Heart left ventricle (tissue), 16 donors: ENCODE measurements at places on chromosomes 11 and 22. TPM values are rescaled to one million over a fixed set of nuclear protein-coding genes. Genes with fewer than 3 reads are reported as not detected.

Gene C11orf87
- not detected for total RNA-seq

Gene APOA5
- not detected for total RNA-seq

Gene OR5M10
- not detected for total RNA-seq

Gene SLCO2B1
- 15.8 TPM for total RNA-seq

Gene KCNE3
- 2.4 TPM for total RNA-seq

Gene BEST1
- total RNA-seq = 4.4 TPM

Gene TRIM22
- total RNA-seq = 17.0 TPM

Gene CDCA5
- 0.70 TPM for total RNA-seq

Gene SH3BP1
- total RNA-seq = 3.9 TPM

Gene TRIM29
- not detected for total RNA-seq

Gene TMEM132A
- total RNA-seq = 8.0 TPM

Gene POLD3
- total RNA-seq = 6.5 TPM

Gene CECR2
- total RNA-seq = 6.8 TPM

Gene CARD18
- total RNA-seq = not detected

Gene PPME1
- 30.4 TPM for total RNA-seq

Gene KRTAP5-9
- total RNA-seq = not detected

Gene TBX10
- not detected for total RNA-seq

- no peak overlapping the region for H3K4me3 ChIP-seq
- no peaks in the 10 kb centered on the region for H3K36me3 ChIP-seq
- no peaks in the 10 kb centered on the region for H3K27me3 ChIP-seq
- no peak for DNase-seq
- H3K27ac ChIP-seq = no peak overlapping the region
Measured at GRCh38 chr11:126587541-126587940, 232.1 kb downstream of the ST3GAL4 start.

GRCh38 chr11:117395476-117395875 is 67.8 kb downstream of the CEP164 start:
- H3K36me3 ChIP-seq = peaks cover 82% of the 10 kb centered on the region
- no peaks in the 10 kb centered on the region for H3K27me3 ChIP-seq
- DNase-seq = no peak
- H3K4me3 ChIP-seq = no peak overlapping the region
- H3K27ac ChIP-seq = no peak overlapping the region

DNA sequence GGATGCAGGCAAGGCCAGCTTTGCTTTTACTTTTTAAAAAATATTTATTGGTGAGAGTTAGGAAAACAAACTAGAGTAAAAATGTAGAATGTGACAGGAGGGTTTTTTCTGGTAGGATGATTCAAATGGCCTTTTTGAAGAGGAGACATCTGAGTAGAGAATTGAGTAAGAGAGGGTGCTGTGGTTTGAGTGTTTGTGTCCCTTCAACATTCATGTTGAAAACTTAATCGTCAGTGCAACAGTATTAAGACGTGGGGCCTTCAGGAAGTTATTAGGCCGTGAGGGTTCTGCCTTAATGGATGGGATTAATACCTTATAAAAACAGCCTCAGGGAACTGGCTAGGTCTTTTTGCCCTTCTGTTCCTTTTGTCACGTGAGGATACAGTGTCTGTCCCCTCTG is 288.8 kb upstream of the C11orf87 start:
- H3K36me3 ChIP-seq = no peaks in the 10 kb centered on the region
- H3K27ac ChIP-seq = no peak overlapping the region
- DNase-seq = no peak
- no peaks in the 10 kb centered on the region for H3K27me3 ChIP-seq
- H3K4me1 ChIP-seq = no peaks in the 10 kb centered on the region

- H3K36me3 ChIP-seq = no peaks in the 10 kb centered on the region
- no peaks in the 10 kb centered on the region for H3K27me3 ChIP-seq
- H3K4me3 ChIP-seq = no peak overlapping the region
- peaks cover 33% of the 10 kb centered on the region for H3K4me1 ChIP-seq
- no peak overlapping the region for H3K27ac ChIP-seq
Measured at GRCh38 chr11:74318241-74318932, 6.9 kb upstream of the P4HA3 start.

DNA sequence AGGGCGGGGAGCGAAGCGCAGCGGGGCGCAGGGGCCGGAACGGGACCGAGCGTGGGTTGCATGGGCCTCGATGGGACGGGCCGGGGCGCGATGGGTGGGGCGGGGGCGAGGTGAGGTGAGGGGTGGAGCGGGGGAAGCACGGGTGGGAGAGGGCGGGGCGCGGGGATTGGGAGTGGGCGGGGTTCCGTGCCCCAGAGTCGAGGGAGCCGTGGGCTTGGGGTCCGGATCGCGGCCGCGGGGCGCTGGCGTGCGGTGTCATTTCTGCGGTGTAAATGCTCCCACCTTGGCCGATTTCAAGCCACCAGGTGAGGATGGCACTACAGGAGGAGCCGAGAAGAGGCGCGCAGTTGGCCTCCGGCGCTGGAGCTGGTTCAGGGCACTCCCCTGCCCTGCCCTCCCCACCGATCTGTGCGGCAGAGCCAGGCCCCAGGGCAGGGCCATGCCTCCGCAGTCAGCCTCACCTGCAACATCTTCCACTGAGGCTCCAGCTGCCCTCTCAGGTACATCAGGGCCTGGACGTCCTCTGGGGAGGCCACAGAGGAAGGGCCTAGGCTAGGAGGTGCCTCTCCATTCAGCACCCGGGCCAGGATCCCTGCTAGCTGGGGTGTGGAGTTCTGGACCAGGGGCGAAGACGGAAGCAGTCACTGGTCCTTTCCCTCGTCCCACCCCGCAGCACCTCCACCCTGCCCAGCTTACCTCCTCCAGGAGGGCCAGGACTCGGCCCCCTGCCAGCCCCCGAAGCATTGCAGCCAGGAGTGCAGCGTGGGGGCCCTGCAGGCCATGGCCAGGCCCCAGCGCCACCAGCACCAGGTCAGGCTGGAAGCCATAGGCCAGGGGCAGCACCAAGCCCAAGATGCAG is 620 bp upstream of the TUBGCP6 start:
- H3K4me3 ChIP-seq = peak overlapping the region; percentile 79
- DNase-seq = no peak
- H3K27me3 ChIP-seq = no peaks in the 10 kb centered on the region
- H3K27ac ChIP-seq = peak overlapping the region; percentile 89
- H3K4me1 ChIP-seq = peaks cover 66% of the 10 kb centered on the region

GRCh38 chr11:59666969-59667368 is 1.9 kb downstream of the PATL1 start:
- no peak overlapping the region for H3K4me3 ChIP-seq
- peaks cover 17% of the 10 kb centered on the region for H3K4me1 ChIP-seq
- no peak for DNase-seq

DNA sequence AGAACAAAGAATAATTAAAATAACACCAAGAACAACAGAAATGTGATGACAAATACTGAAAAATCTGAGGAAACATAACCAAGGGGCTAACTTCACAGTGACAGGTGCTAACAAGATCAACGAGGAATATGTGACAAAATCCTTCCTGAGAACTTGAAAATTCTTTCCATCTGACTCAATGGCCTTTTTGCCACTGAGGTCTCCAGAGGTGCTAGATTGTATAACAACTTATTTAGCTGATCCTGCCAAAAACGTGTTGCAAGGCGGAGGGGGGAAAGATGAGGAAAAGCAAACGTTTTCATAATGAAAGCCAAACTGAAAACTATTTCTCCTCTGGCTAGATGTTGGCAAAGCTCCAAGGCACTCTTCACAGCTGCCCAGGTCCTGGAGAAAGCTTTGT is 364.5 kb downstream of the NTM start:
- H3K4me1 ChIP-seq = no peaks in the 10 kb centered on the region
- DNase-seq = no peak
- H3K27ac ChIP-seq = no peak overlapping the region
- H3K36me3 ChIP-seq = no peaks in the 10 kb centered on the region

GRCh38 chr11:76194872-76195668 is 11.2 kb downstream of the WNT11 start:
- no peaks in the 10 kb centered on the region for H3K27me3 ChIP-seq
- H3K36me3 ChIP-seq = peaks cover 13% of the 10 kb centered on the region
- no peak for DNase-seq
- H3K4me1 ChIP-seq = no peaks in the 10 kb centered on the region

DNA sequence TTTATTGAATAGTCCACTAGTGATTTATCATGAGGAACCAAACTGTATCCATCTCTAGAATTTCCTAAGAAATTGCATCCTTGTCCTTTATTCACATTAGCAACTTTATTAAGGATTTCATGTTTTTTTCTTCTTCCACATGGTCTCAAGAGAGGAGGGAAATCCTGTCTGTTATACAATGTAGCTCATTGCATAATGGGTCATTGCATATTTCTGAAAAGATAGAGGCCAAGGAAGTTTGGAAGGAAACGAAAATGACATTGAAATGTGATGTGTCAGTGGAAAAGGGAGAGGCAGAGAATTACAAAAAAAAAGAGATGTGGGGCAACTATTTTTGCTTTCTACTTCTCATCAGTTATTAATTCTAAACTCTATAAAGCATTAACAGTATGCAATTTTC is 353.1 kb downstream of the METTL15 start:
- H3K27ac ChIP-seq = no peak overlapping the region
- no peak overlapping the region for H3K4me3 ChIP-seq
- H3K36me3 ChIP-seq = no peaks in the 10 kb centered on the region

GRCh38 chr11:69138265-69138664 is 17.5 kb upstream of the SMIM38 start:
- H3K36me3 ChIP-seq = no peaks in the 10 kb centered on the region
- H3K4me1 ChIP-seq = no peaks in the 10 kb centered on the region
- no peak overlapping the region for H3K4me3 ChIP-seq
- no peak for DNase-seq
- H3K27me3 ChIP-seq = no peaks in the 10 kb centered on the region

DNA sequence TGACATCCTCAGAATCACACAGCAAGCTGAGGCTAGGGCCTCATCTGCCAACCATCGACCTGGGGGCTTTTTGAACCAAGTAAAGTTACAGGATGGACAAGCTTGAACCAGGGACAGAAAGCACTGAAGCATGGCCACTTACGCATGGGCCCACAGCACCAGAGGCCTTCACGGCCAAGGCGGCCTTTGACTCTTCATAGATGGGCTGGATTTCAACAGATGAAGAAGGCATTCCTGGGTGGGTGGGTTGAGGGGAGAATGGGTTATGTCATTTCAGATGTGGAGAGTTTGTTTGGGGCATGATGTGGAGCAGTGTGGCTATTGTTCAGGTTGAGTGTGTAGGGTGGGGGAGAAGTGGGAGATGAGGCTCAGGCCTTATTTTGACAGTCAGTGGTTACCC is 60.2 kb downstream of the LRRC32 start:
- no peak overlapping the region for H3K4me3 ChIP-seq
- H3K27ac ChIP-seq = peak overlapping the region; percentile 73
- peaks cover 50% of the 10 kb centered on the region for H3K4me1 ChIP-seq
- H3K36me3 ChIP-seq = no peaks in the 10 kb centered on the region
- DNase-seq = peak; percentile 12

DNA sequence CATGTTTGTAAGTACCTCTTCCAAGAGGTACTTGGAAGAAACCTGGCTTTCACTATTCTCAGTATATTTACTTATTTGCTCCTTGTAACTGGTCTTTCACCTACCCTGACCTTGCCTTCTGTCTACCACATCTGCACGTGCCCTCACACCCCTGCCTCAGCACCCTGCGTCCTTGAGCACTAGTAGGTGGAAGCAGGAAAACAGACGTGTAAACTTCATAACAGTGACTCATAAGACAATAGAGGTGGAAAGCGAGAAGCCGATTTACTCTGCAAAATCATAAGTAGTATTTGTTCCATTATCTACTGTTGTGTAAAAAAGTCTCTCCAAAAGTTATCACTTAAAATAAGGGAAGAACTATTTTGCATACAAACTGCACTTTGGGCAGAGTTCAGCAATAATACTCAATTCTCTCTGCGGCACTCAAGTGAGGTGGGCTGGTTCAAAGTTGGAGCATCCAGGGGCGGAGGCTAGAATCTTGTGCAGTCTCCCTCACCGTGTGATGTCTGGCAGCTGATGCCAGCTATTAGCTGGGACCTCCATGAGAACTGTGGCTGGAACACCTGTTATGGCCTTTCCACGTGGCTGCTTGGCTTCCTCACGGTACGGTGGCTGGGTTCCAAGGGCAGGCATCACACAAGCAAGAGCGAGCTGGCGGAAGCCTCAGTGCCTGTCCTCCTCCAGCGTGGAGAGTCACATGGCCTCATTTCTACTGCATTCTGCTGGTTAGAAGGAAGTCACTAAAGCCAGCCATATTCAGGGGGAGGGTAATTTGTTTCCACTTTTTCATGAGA is 30.4 kb downstream of the PACS1 start:
- DNase-seq = peak; percentile 78
- H3K36me3 ChIP-seq = no peaks in the 10 kb centered on the region
- peak overlapping the region; percentile 9 for H3K27ac ChIP-seq
- H3K4me3 ChIP-seq = no peak overlapping the region
- peaks cover 46% of the 10 kb centered on the region for H3K4me1 ChIP-seq

DNA sequence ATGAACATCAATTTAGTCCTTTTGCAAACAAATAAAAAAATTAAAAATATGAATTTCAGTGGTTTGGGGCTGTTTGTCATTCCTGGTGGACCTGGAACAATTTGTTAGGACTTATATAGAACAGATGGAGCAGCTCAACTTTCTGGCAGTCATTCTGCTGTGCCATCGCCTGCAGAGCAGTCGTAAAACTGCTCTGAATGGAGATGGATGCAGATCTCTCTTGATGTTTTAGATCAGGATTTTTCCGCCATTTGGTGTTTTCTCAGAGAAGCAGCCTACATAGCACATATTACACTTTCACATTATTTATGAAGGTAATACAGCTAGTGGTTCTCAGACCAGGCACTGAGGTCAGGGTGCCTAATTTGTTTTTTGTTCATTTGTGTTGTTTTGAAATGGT is 31.8 kb upstream of the HSPA8 start:
- H3K4me3 ChIP-seq = no peak overlapping the region
- no peak overlapping the region for H3K27ac ChIP-seq
- no peaks in the 10 kb centered on the region for H3K27me3 ChIP-seq

GRCh38 chr22:39923696-39924095 is 22.8 kb downstream of the GRAP2 start:
- no peak overlapping the region for H3K27ac ChIP-seq
- peaks cover 25% of the 10 kb centered on the region for H3K27me3 ChIP-seq
- no peak for DNase-seq
- no peak overlapping the region for H3K4me3 ChIP-seq
- no peaks in the 10 kb centered on the region for H3K4me1 ChIP-seq

DNA sequence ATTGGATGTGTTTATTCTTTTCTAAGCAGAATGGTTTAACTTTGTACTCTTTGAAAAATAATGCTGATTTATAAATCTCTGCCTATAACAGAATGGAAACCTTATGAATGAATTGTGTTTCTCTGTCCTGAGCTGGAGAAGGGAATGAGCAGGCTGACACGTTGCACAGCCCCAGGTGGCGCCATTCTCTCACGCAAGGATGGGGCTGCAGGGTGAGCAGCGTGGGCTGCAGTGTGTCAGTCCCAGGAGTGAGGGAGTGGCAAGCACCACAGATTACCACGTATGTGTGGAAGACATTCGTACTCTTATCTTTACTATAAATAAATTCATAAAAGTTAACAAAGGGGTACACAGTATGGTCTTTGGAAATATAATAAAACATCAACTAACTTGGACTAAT is 33.4 kb downstream of the FDX1 start:
- H3K4me1 ChIP-seq = no peaks in the 10 kb centered on the region
- H3K27ac ChIP-seq = no peak overlapping the region
- H3K27me3 ChIP-seq = no peaks in the 10 kb centered on the region

GRCh38 chr11:104570078-104570701 is 328.1 kb downstream of the CASP12 start:
- H3K4me3 ChIP-seq = no peak overlapping the region
- H3K27me3 ChIP-seq = no peaks in the 10 kb centered on the region
- H3K36me3 ChIP-seq = no peaks in the 10 kb centered on the region
- H3K4me1 ChIP-seq = no peaks in the 10 kb centered on the region
- no peak for DNase-seq

GRCh38 chr11:10655227-10655626 is 38.3 kb downstream of the IRAG1 start:
- DNase-seq = no peak
- no peaks in the 10 kb centered on the region for H3K27me3 ChIP-seq
- H3K36me3 ChIP-seq = no peaks in the 10 kb centered on the region
- peaks cover 77% of the 10 kb centered on the region for H3K4me1 ChIP-seq
- H3K4me3 ChIP-seq = no peak overlapping the region
